Memory B cell (primary cell): ENCODE measurements at places on chromosomes 4 and X.
A peak's percentile ranks its signal among the peaks of the same experiment; 100 is the strongest.

- DNase-seq: no peak
Measured at GRCh38 chr4:94403751-94404150, 48.0 kb upstream of the PDLIM5 start.

DNA sequence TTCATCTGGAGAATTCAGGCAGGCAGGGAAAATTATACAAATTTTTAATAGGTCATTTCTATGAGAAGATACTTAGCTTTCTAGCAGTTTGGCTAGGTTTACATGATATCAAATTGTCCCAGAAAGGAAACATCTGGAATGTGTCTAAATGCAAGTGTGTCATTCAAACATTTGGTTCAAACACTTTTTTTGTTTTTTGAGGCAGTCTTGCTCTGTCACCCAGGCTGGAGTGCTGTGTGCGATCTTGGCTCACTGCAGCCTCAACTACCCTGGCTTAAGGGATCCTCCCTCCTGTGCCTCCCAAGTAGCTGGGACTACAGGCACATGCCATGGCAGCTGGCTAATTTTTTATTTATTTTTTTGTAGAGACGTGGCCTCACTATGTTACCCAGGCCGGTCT, 31.6 kb downstream of the SPARCL1 start:
- no peak for DNase-seq

GRCh38 chrX:139932073-139932900, 566 bp downstream of the ATP11C start:
- peak; percentile 20 for DNase-seq

- no peak for DNase-seq
Measured at GRCh38 chr4:26263165-26263564, 57.6 kb upstream of the RBPJ start.

DNA sequence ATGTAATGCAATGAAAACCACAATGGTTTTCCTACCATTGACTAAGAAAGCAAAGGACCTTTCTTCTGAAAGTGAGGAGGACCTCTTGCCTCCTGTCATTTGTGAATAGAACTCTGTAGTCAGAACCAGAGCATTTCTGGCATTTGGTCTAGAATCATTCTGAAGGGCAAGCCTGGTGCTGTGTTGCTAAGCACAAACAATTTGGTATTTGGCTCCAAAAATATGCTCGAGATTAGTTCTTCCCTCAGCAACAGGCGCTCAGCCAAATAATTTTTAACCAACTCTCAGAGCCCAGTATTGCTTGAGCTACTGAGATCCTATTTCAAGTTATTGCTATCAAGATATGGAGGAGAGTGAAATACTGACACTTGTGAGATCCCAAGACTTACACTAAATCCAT, 71.0 kb downstream of the SNCA start:
- no peak for DNase-seq

- no peak for DNase-seq
Measured at GRCh38 chrX:22040184-22040583, 8.1 kb downstream of the PHEX start.
